ENCODE measurements at places on chromosomes 1 and 21. TPM values are rescaled to one million over a fixed set of nuclear protein-coding genes. Genes with fewer than 3 reads are reported as not detected.
A peak's percentile ranks its signal among the peaks of the same experiment; 100 is the strongest.

- no peak overlapping the region for H3K4me3 ChIP-seq
- DNase-seq: no peak
- H3K27ac ChIP-seq: no peak overlapping the region
Observed at GRCh38 chr1:224632921-224633321, 16.8 kb downstream of the CNIH3 start.

Gene TNFAIP8L2
- total RNA-seq: 5.5 TPM

DNA sequence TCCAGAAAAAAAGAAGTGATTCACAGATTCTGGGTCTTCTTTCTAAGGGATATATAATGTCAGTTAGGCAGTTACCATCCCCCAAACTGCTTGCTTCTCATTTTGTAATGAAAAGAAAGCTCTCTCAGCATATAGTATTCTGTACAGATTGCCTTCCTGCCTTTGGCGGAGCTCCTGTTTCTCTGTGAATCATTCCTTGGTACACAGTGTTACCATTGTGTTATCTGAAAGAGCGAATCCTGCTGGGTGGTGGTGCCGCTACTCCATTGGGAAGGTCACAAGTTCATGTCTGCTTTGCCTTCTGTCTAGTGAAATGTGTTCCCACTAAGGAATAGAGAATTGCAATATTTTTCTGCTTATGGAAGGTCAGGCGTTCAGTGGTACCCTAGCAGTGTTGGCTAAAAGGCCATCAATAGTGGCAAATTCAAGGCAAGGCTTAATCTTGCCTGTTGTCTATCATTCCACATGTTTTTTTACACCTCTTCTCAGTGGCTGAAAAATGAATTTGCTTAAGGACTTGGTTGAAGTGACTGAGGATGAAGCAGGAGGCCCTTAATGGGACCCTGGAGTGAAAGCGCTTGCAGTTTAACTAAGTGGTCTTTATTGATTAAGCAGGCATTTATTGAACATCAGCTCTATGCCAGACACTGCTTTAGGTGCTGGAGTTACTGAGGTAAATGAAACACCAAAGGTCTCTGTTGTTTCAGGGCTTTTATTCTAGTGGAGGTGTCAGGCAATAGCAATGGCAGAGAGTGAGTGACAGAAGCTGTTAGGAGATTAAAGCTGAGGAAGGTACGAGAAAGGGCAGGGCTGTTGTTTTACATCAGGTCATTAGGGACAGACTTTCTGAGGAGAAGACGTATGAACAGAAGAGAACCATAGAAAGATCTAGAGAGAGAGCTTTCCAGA is 186.7 kb downstream of the PDE4B start:
- no peak overlapping the region for H3K4me3 ChIP-seq
- no peaks in the 10 kb centered on the region for H3K36me3 ChIP-seq

Gene TCHHL1
- total RNA-seq: not detected

- no peak overlapping the region for H3K4me3 ChIP-seq
- H3K27me3 ChIP-seq: no peaks in the 10 kb centered on the region
- peaks cover 18% of the 10 kb centered on the region for H3K4me1 ChIP-seq
- H3K36me3 ChIP-seq: peaks cover 18% of the 10 kb centered on the region
- peak; percentile 64 for DNase-seq
Observed at GRCh38 chr1:203038891-203039608, 12.8 kb downstream of the PPFIA4 start.

DNA sequence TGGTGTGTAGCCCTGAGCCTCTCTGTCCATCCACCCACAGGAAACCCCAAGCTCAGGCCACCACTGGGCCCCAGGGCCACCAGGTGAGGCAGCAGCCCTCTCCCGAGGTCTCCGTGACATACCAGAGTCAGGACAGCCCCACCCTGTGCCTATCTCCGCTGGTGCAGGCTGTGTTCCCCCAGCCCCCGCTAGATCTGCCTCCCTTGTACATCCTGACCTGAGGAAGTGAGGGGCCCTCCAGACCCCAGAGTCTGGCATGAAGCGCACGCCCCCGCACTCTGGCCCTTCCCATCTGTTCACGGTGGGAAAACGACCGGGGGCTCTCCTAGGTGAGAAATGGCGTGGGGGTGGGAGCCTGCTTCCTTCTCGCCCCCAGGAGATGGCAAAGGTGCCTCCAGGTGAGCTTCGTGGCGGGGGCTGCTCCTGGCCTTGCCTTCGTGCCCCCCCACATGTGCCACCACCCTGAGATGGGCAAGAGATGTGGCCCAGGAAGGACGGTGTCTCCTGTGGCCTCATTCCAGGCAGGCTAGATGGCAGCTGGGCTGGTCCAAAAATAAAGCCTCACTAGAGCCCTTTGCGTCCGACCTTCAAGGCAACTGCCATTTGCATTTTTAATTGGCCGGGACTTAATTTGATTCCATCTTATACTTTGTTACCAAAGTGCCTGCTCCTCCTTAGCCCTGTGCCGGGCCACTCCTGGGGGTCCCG is 3.1 kb downstream of the GABRD start:
- H3K4me3 ChIP-seq: no peak overlapping the region
- H3K27ac ChIP-seq: no peak overlapping the region
- peaks cover 30% of the 10 kb centered on the region for H3K4me1 ChIP-seq
- DNase-seq: no peak
- H3K36me3 ChIP-seq: peaks cover 10% of the 10 kb centered on the region
- H3K27me3 ChIP-seq: peaks cover 44% of the 10 kb centered on the region

Gene LCE1D
- total RNA-seq: not detected

DNA sequence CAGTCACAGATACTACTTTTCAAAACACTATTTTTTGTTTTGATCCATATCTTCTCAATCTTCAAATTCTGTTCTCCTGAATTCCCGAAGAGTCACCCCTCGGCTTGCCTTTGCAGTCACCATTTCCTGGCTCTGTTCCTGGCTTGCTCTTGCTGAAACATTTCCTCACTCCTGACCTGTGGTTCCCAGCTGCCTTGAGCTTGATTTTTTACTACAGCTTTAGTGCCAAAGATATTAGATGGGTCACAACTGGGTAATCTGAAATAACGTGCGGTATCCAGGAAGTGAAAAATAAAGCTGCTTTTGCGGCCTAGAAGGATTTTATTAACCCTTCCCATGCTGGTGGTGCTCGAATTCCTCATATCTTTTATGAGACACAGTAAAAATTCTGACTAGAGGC is 318.8 kb downstream of the PCP4 start:
- H3K27me3 ChIP-seq: no peaks in the 10 kb centered on the region
- peaks cover 6% of the 10 kb centered on the region for H3K36me3 ChIP-seq
- peak overlapping the region; percentile 11 for H3K27ac ChIP-seq
- H3K4me3 ChIP-seq: no peak overlapping the region
- no peak for DNase-seq

DNA sequence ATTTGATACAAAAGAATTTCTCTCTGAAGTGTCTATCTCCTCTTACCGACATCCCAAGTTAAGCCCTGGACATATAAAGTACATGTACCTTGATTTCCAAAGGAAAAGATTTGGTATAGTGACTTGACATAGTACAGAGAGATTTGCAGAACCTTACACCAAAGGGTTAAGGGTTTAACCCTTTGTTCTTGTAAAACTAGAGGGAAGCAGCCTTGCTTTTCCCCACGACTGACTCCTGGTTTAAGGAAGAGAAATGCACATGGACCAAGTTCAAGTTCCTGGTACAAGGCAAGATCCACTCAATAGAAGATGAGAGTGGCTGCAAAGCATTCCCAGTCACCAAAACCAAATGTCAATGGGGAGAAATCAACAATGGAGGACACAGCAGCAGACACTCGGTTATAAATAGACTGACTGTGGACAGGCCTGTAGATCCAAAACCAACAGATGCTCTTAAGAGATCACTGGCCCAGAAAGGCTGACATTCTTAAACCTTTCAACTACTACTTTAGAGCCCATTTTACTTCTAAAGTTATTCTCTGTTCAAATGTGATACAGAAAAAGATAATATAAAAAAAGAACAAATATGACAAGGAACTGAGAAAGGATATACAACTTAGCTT is 69.4 kb downstream of the PUM1 start:
- H3K4me3 ChIP-seq: no peak overlapping the region
- no peaks in the 10 kb centered on the region for H3K4me1 ChIP-seq
- peaks cover 7% of the 10 kb centered on the region for H3K36me3 ChIP-seq
- no peak for DNase-seq

Gene LYPLAL1
- 54.8 TPM for total RNA-seq

GRCh38 chr1:247551721-247552120 is 2.8 kb downstream of the GCSAML start:
- no peaks in the 10 kb centered on the region for H3K36me3 ChIP-seq
- no peak overlapping the region for H3K27ac ChIP-seq
- no peak for DNase-seq

DNA sequence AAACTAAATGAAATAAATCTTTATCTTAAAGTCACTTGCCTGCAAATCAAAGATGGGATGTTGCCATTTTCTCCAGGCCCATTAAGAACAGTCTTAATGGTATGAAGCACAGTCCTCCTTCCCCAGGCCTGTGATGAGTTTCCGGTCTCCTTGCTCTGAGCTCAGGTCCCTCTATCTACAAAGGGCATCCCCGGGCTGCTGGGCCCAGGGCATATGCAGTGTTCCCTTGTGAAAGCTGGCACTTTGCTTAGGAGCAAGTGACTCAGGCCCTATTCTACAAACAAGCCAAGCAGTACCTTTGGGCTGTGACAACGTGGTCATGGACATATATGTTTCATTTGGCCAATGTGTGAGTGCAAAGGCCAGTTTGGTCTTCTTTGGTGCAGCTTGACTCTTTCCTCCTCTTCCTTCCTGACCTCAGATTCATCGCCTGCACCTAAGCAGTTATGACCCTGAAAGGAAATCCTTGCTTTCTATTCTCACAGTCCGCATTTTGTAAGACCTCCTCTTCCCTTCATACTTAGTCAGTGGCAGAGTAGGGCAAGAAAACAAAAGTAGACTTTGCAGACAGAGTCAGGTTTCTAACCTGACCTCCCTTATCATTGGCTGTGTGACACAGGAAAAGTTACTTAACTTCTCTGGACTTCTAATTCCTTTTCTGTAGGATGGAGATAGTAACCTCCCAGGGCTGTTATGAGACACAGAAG is 109.5 kb downstream of the ERG start:
- no peak overlapping the region for H3K27ac ChIP-seq
- no peaks in the 10 kb centered on the region for H3K27me3 ChIP-seq
- H3K4me1 ChIP-seq: no peaks in the 10 kb centered on the region
- no peaks in the 10 kb centered on the region for H3K36me3 ChIP-seq

GRCh38 chr1:25973610-25974321 is 24.1 kb downstream of the PAFAH2 start:
- no peak overlapping the region for H3K27ac ChIP-seq
- H3K4me1 ChIP-seq: no peaks in the 10 kb centered on the region
- no peak overlapping the region for H3K4me3 ChIP-seq
- peaks cover 26% of the 10 kb centered on the region for H3K36me3 ChIP-seq
- no peaks in the 10 kb centered on the region for H3K27me3 ChIP-seq

DNA sequence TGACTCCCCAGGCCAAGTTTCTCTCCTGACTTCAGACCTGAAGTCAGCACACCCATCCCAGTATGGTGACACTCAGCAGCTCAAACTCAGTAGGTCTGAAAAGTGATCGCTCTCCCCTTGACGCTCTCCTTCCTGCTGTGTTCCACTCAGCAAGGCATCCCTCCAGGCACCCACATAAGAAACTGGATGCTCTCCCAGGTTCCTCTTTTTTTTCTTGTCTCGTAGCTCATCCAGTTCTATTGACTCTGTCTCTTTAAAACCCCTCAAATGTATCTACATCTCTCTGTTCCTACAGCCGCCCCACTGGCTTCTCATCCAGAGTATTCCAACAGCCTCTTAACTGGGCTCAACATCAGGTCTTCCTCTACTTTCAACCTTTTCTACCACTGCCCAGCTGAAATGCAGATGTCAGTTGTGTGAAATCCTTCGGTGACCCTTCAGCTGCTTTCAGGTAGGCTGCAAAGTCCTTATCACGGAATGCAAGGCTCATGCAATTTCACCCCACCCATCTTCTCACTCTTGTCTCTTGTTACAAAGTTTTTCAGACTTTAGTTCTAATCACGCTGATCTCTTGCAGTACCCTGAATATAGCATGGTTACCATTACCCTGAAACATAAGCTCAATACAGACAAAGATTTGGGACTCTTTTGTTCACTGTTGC is 286.2 kb upstream of the POU3F1 start:
- H3K36me3 ChIP-seq: no peaks in the 10 kb centered on the region
- no peak overlapping the region for H3K27ac ChIP-seq
- peaks cover 15% of the 10 kb centered on the region for H3K4me1 ChIP-seq

Gene MEX3A
- 12.3 TPM for total RNA-seq

Gene C1orf141
- 0.79 TPM for total RNA-seq

DNA sequence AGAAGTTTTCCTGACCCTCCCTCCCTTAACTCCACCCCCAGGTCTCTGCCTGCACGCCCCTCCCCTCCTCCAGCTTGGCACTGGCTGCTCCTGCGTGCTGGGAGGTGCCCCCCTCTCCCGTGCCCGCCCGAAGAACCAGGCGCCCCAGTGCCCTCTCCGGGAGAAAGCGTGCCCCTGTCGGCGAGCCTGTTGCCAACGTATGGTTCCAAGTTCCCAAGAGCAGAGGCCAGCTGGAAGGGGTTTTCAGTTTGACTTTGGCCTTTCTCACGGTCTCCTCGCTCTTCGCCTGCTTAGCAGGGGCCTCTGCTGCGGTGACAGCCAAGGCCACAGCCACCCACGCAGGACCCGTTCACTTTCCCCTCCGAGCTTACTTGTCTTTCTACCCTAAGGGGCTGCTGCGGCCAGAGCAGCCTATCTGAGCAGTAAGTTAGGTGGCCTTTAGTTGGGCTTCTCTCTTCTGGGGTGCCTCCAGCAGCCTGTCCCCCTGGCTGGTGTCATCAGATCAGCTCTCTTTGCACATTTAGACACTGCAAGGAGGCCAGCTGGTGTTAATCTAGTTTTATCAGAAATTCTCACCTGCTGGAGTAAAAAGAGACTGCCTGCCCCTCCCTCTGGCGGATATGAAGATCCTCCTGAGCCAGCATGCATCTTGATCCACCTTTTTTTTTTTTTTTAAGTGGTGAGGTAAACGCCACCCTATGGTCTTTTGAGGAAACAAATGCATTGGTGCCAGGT is 1.5 kb downstream of the STUM start:
- DNase-seq: no peak
- peaks cover 2% of the 10 kb centered on the region for H3K27me3 ChIP-seq
- H3K36me3 ChIP-seq: no peaks in the 10 kb centered on the region
- H3K4me1 ChIP-seq: peaks cover 31% of the 10 kb centered on the region
- peak overlapping the region; percentile 38 for H3K4me3 ChIP-seq

DNA sequence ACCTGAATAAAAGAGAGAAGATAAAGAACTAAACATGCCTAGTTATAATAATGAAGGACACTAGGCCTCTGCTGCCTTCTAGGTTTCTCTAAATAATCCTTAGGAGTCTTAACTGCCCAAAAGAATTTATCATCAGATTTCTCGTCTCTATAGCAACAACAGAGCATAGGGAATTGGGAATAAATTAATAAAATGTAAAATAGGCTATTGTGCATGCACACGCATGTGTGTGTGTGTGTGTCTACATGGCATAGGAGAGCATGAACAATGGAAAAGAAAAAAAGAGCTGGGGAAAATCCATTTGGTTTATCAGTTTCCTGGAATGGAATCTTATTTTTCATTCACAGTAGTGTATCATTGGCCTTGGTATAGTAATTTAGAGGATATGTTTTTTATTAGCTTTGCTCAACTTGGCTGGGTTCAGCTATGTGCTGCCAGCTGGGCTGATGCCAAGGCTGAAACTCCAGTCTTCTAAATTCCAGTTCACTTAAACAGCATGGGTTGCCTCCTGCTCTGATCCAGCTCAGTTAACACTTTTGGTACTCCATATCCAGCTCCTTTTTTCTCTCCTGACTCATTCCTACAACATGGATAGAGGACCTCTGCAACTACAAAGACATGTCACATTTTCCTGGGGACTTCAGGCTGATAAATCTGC is 80.6 kb upstream of the SLFNL1 start:
- H3K4me1 ChIP-seq: no peaks in the 10 kb centered on the region
- DNase-seq: peak; percentile 67
- peak overlapping the region; percentile 40 for H3K27ac ChIP-seq

- H3K36me3 ChIP-seq: no peaks in the 10 kb centered on the region
- H3K27me3 ChIP-seq: no peaks in the 10 kb centered on the region
- peak overlapping the region; percentile 86 for H3K27ac ChIP-seq
- no peak for DNase-seq
Observed at GRCh38 chr1:149843431-149844041, 55.8 kb upstream of the BOLA1 start.

Measured in spinal cord (tissue), 10 donors.